ENCODE measurements at places on chromosomes 3 and 15.

DNA sequence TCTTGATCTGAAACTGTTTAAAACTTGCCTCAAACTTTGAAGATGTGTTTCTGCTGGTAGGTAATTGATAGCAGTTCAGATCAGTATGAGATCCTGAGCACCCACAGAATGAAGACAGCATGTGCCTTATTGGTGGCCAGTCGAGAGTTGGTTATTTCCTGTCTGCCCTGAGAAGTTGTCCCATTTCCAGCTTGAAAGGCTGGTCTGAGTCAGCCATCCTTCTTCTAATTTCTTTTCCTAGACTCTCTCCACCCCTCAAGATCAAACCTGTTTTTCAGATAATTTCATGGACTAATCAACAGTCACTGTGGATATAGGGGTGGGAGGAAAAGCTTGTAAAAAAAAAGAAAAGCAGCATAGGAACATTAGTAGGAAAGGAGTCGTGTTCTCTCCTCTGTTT lies 464.4 kb downstream of the FOXP1 start:
- DNase-seq, result no peak

- DNase-seq, result no peak
Observed at GRCh38 chr15:80093854-80094418, 34.5 kb downstream of the ZFAND6 start.

- DNase-seq, result no peak
Observed at GRCh38 chr15:60374628-60375081, 23.1 kb downstream of the ANXA2 start.

GRCh38 chr3:143975554-143976152 lies 4.0 kb downstream of the DIPK2A start:
- peak; percentile 7 for DNase-seq

GRCh38 chr3:140529096-140529495 lies 148.8 kb upstream of the TRIM42 start:
- DNase-seq, result no peak

DNA sequence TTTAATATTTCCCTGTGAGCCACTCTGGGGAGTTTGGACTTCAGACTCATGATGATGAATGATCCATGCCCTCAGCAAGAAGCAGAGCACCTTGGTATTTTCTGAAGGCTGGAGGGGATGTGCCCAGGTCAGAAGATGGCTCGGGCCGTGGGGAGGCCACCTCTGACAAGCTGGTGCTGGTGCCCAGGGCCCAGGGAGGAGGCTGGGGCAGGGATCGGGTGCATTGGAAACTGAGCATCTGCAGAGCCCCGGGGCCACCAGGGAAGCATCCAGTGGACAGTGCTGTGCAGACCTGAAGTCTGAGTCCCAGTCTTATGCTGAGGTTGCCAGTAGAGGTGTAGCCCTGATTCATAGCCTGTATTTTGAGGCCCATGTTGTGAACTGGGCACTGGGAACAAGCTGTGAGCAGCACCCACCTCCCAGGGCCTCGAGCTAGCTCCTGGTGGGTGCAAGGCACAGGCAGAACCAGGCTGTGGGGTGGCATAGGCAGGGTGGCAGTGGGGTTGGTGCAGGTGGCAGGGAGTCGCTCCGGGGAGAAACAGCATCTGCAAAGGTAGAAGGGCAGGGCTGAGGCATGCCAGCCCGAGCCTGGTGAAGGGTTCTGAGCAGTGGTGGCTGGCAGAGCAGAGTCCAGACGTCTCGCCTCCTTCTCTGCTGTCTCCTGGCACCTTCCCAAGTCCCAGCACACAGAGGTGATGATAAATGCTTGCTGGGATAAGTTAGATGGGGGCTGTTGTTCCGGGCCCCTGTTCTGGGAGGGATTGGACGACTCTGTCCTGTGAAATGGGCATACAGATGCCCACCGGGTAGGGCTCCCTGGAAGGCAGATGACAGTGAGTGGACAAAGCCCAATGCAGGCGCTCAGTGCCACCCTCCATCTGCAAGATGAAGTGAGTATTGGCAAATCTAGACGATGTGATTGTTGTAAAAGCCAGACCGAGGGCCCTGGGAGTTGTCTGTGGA lies 10.6 kb downstream of the DNAJB8 start:
- DNase-seq, result no peak

DNA sequence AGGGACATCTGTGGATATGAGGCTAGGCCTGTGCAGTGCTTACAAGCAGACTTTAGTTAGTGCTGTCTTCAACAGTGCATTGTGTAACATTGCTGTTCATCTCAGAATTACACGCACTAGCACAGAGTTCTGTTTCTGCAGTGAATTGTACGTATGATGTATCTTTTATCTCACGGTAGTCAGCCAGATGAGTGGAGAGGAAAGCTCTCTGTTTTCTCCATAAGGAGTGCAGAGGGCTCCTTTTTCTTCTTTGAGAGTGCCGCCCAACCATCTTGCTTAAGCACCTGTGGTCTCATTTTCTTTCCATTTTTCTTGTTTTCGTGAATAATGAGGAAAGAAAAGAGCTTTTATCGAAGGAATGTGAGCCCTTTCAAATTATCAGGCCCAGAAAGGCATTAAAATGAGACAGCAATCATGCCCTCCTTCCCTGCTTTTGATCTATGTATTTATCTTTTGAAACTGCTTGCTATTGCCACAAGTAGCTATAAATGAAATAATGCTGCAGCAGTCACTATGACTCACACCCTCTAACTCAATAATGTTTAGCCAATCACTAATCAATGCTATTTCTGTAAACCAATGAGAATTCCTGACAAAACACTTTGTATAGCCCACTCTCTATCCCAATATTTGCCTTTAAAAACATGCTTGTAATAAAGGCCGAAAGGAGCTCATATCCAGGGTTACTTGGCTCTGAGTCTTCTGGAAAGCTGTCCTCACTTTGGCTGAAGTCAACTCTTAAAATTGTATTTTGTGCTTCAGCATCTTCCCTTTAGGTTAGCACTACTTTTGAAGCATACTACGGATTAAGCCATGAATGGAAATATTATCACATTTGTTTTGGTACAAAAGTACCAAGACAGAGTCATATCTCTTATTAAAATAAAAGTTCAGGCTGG lies 226.0 kb upstream of the P2RY1 start:
- no peak for DNase-seq

DNA sequence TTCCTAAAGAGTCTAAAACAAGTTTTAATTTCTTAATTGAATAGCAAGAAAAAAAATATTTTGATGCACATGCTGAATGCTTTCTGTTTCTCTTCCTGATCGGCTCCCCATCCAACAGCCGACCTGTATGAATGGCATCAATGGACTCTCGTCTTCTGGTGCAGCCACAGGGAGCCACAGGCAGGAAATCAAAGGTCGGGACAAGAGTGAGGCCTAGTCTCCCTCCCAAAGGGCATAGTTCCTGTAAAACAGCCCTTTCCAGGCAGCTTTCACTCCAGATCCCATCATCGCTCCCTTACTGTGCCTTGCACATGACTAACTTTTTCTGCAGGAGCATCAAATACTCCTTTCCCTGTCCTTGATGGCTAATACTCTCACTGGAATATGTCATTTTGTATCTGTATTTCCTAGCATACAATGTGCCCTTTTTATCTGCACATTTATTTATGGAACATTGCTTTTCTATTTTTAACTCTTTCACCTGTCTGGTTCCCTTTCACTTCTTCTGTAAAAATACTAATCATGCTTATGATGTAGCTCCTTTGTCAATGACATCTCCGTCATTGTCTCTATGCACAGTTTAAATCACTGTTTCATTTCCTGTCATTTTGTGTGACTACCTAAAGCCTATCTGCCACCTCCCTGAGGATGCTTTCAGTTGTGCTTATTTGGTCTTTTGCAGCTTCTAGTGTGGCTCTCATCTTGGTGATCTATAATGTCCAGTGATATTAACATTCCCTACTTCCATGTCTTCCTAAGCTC lies 326.2 kb downstream of the CTNNB1 start:
- no peak for DNase-seq

- no peak for DNase-seq
Observed at GRCh38 chr3:23648326-23648995, 157.3 kb upstream of the UBE2E1 start.

DNA sequence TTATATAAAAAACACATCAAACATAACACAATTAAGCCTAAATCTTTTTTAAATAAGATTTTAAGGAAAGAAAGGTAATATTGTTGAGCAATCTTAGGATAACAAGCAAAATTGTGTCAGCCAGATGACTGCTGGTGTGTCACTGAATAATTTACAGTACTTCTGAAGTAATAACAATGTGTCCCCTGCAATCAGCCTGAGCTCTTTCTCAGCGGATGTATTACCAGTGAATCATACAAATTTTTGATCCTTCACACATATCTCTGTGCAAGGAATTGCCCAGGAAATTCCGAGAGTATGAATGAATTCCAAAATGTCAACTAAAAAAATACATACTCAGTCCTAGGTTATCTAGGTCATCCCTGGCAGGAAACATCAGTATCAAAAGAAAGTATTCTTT lies 76.6 kb upstream of the PTX3 start:
- no peak for DNase-seq

- DNase-seq, result no peak
Observed at GRCh38 chr3:122609798-122610559, 32.5 kb downstream of the PARP15 start.

DNA sequence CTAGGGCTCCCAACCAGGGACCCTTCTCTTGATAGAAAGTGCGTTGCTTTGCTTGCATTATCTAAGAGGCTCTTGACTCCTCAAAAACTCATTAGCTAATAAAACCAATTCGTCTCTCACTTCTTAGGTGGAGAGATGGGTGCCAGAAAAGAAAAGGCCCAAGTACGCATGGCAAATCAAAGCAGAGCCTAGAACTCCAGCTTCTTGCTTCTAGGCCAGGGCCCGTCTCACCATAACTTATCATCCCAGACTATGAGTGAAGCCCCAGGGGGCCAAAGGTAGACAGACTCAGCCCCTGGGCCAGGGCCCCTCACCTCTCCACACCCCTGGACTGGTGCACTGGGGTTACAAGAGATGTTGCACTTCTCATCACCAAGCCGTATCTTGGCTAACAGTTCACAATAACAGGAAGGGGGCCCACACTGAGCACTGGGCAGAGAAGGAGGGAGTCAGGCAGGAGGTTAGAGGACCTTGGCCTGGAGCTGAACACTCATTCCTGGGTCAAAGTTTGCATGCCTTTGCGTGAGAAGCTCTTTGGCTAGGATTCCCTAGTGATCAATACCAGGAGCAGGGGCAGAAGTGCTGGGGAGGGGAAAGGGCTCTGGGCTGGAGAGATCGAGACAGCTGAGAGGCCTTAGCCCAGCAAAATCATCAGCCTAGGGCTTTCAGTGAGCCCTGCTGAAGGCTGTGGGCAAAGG lies 5.4 kb upstream of the CYP1A1 start:
- no peak for DNase-seq

GRCh38 chr15:74631935-74632560 lies 16.4 kb downstream of the CLK3 start:
- DNase-seq, result no peak

DNA sequence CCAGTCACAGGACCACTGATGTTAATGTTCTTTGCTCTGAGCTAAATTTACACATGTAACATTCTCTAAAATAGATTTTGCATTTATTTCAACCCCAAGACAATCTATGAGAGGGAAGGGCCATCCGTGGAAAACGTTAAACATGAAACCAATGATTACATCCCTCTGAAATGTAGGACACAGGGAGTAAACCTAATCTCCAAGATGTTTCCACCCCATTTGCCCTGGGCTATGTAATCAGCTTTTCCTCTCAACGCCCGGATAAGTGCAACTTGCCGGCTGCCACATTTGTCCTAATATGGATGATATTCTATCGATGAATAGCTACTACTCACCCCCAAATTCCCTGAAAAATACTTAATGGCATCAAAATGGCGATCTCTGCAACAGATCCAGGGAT lies 6.4 kb upstream of the FMN1 start:
- no peak for DNase-seq

DNA sequence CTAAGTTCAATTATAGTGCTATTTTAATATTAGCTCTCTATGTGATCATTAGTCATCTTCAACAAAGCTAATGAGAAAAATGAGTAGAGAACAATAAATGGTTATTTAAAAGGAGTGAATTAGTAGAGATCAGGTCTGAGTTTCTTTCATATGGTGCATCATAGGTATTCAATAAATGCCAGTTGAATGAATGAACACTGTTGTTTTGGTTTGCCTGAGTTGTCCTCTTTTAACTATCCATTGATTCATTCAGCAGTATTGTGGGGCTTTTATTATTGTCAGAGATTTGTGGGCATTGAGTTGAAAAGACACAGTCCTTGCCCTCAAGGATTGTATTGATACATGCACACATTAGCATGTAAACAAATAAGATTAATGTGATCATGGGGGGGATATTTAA lies 88.2 kb downstream of the AGBL1 start:
- DNase-seq, result no peak

- peak; percentile 92 for DNase-seq
Observed at GRCh38 chr15:85330901-85331588, 49.4 kb upstream of the AKAP13 start.

- DNase-seq, result no peak
Observed at GRCh38 chr15:63970621-63971426, 75.5 kb downstream of the DAPK2 start.

Data from activated naive CD4-positive, alpha-beta T cell treated with anti-CD3 and anti-CD28 coated beads, Interleukin-2, amount 50 U/mL, for 72 hours (primary cell).